ENCODE measurements at places on chromosomes 16 and 17.

DNA sequence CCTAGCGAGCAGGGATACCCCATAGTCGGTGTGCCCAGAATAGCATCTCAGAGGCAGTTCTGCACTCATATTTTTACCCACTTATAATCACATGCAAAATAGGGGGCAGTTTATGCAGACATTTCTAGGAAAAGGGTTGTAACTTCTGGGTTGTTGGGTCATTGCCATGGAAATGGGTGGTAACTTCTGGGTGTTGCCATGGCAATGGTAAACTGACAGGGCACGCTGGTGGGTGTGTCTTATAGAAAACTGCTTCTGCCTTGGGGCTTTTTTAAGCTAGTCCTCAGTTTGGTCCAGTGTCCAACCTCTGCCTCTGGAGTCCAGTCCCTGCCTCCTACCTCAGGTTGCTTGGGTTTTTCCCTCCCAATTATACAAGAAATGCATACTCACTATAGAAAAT is 7.4 kb upstream of the SPAG9 start:
- no peak overlapping the region for H3K27ac ChIP-seq
- H3K27me3 ChIP-seq: no peaks in the 10 kb centered on the region
- H3K4me3 ChIP-seq: no peak overlapping the region
- H3K36me3 ChIP-seq: no peaks in the 10 kb centered on the region
- peaks cover 15% of the 10 kb centered on the region for H3K4me1 ChIP-seq

DNA sequence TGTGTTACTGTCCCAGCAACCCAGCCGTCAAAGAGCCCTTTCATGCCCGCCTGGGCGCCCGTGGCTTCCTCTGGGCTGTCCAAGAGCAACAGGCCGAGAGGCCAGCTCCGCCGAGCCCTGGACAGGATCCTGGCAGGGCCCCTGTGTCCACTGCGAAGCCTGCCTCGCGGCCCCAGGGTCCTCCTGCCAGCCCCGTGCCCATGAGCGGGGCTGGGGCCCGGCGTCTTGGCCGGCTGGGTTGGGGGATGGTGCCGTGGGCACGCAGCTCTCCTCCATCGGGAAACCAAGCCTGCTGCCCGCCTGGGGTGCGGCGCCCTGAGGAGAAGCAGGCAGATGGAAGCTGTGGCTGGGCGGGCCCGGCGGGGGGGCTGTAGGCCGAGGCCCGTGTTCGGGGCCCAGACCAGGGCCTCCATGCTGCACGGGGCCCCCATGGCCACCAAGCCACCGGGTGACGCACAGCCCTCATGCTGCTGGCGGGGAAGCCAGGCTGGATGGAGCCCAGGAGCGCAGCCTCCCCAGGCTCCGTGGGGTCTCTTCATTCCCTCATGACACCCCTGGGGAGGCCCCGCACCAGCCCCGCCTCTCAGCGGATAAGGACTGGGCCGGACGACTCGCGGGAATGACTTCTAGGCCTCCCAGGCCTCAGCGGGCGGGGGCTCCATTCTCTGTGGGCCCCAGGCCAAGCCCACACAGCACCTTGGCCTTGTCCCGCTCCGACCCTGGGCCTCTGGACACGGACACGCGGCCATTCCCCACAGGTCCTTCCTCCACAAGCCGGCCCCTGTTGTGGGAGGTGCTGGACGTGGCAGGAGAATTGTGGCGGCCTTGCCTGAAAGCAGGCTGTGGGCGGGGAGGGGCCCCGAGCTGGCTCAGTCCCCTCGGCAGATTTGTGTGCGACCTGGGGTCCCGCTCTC is at the start of gene C1QTNF8:
C1QTNF8 (minus strand) TSS at position 76 of the 914 bp plus-strand sequence. CDS start 1,322 bp downstream, outside the sequence.
- no peaks in the 10 kb centered on the region for H3K27me3 ChIP-seq
- no peak for DNase-seq
- H3K36me3 ChIP-seq: no peaks in the 10 kb centered on the region
- no peak within 1 kb of the TSS for H3K4me3 ChIP-seq
- H3K4me1 ChIP-seq: no peaks in the 10 kb centered on the region

DNA sequence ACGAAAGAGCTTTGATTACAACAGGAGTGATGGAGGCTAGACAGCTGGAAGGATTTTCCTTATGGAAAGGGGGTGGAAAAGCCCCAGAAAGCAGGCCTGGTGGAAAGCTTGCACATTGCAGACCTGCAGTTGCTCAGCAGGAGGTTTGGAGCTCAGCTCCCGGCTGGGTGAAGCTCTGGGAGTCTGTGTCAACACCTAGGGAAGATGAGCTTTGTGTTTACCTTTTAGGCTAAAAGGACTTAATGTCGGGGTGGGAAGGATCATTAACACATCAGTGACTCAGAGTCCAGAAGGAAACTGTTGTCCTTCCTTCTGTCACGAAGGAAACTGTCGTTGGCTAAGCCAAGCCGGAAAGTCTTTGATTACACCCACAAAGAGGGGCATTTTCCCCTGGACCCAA is 48.2 kb downstream of the RAP1GAP2 start:
- no peak overlapping the region for H3K4me3 ChIP-seq
- H3K27me3 ChIP-seq: peaks cover 2% of the 10 kb centered on the region
- H3K27ac ChIP-seq: no peak overlapping the region

DNA sequence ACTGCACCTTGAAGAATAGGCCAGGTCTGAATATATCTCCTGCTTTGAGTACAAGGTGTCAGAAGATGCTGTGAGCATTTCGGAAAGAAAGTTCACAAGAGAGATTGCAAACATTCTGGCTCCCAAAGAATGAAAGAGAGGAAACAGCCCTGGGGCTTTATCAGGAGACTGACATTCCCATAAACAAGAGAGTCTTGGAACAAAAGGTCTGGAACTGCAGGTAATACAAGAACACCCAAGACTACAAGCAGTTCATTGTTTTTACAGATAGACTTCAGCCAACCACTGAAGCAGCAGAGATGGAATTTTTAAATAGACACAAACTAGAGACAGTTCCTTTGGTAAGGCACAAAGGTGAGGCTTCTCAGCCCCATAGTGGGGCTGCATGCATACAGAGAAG is 14.4 kb downstream of the HSD17B2 start:
- no peaks in the 10 kb centered on the region for H3K36me3 ChIP-seq
- no peak overlapping the region for H3K27ac ChIP-seq
- H3K27me3 ChIP-seq: peaks cover 10% of the 10 kb centered on the region
- DNase-seq: no peak
- H3K4me3 ChIP-seq: no peak overlapping the region

GRCh38 chr16:79863128-79864031 is 262.8 kb upstream of the MAF start:
- H3K4me1 ChIP-seq: no peaks in the 10 kb centered on the region

GRCh38 chr17:50484386-50485155 is 5.9 kb downstream of the RSAD1 start:
- DNase-seq: no peak
- no peak overlapping the region for H3K4me3 ChIP-seq
- peaks cover 16% of the 10 kb centered on the region for H3K4me1 ChIP-seq
- H3K27ac ChIP-seq: no peak overlapping the region

DNA sequence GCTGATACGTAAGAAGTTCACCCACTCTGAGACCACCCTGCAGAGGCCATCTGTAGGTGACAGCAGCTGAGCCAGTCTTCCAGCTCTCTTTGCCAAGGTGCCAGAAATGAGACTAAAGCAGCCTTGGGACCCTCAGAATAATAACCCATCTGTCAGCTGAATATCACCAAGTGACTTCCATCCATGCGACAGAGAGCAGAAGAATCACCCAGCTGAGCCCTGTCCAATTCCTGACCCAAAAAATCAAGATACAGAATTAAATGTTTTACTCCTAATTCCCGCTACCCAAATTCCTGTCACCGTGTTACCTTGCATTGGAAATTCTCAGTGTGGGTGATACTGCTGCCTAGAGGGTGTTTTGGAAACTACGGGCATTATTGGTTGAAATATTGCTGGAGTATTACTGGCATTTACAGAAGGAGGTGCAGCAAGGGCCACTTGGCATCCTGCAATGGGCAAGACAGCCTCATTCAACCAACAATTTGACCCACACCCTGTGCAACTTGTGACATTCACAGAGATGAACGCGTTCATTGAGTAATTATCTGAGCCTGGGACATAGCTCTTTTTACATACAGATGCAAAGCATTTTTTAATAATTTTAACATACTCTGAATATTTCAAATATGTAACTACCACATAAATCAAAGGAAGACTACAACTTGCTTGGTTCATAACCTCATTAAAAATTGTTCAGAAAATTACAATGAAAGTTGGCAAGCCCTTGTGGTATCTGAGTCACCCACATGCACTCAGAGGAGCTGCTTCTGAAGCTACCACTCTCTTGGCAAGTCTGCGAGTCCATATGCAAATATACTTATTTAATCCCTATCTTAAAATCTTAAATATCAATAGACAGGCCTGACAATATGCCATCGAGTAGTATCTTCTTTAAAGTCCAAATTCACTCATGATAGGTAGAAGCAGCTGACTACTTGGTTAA is 126.6 kb downstream of the C16orf95 start:
- DNase-seq: no peak
- no peaks in the 10 kb centered on the region for H3K36me3 ChIP-seq
- H3K27me3 ChIP-seq: no peaks in the 10 kb centered on the region
- H3K4me3 ChIP-seq: no peak overlapping the region

GRCh38 chr17:46915596-46915995 is 7.4 kb upstream of the GOSR2 start:
- H3K27ac ChIP-seq: no peak overlapping the region
- no peaks in the 10 kb centered on the region for H3K4me1 ChIP-seq
- no peaks in the 10 kb centered on the region for H3K36me3 ChIP-seq
- no peak for DNase-seq

- H3K27ac ChIP-seq: no peak overlapping the region
- H3K4me3 ChIP-seq: no peak overlapping the region
- no peaks in the 10 kb centered on the region for H3K27me3 ChIP-seq
- DNase-seq: no peak
Observed at GRCh38 chr17:49691677-49692191, 13.8 kb upstream of the SPOP start.

GRCh38 chr17:49971848-49972485 is 3.0 kb downstream of the DLX4 start:
- H3K4me3 ChIP-seq: no peak overlapping the region
- H3K27ac ChIP-seq: no peak overlapping the region
- no peak for DNase-seq
- H3K27me3 ChIP-seq: peaks cover 90% of the 10 kb centered on the region

DNA sequence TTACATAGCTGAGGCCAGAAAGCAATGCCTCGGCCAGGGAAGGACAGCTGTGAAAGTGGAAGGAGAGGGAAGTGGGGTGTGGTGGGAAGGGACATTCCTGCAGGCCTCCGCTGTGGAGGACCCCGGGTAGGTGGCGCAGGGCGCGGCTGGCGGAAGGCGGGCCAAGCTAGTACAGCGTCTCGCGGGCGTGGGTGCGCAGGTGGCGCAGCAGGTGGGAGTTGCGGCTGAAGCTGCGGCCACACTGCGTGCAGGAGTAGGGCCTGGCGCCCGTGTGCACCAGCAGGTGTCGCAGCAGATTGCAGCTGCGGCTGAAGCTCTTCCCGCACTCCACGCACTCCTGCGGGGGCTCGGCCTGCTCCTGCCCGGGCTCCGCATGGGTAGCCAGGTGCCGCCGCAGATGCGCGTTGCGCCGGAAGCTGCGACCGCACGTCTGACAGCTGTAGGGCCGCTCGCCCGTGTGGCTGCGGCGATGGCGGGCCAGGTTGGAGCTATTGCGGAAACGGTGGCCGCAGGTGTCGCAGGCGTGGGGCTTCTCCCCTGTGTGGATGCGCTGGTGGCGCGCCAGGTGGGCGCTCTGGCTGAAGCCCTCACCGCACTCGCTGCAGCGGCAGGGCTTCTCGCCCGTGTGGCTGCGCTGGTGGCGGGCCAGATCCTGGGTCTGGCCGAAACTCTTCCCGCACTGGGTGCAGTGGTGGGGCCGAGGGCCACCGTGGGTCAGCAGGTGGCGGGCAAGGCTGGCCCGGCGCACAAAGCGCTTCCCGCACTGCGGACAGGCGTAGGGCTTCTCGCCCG is 10.0 kb downstream of the ZSCAN10 start:
- H3K27me3 ChIP-seq: no peaks in the 10 kb centered on the region
- H3K4me3 ChIP-seq: no peak overlapping the region
- H3K27ac ChIP-seq: no peak overlapping the region
- H3K36me3 ChIP-seq: no peaks in the 10 kb centered on the region

GRCh38 chr17:66386498-66387351 is 84.3 kb downstream of the PRKCA start:
- DNase-seq: no peak
- H3K27me3 ChIP-seq: no peaks in the 10 kb centered on the region
- no peak overlapping the region for H3K4me3 ChIP-seq

- H3K4me3 ChIP-seq: no peak overlapping the region
- no peak for DNase-seq
- H3K27ac ChIP-seq: no peak overlapping the region
- no peaks in the 10 kb centered on the region for H3K27me3 ChIP-seq
- H3K4me1 ChIP-seq: peaks cover 4% of the 10 kb centered on the region
Observed at GRCh38 chr17:29789196-29790170, 140.5 kb downstream of the SSH2 start.

DNA sequence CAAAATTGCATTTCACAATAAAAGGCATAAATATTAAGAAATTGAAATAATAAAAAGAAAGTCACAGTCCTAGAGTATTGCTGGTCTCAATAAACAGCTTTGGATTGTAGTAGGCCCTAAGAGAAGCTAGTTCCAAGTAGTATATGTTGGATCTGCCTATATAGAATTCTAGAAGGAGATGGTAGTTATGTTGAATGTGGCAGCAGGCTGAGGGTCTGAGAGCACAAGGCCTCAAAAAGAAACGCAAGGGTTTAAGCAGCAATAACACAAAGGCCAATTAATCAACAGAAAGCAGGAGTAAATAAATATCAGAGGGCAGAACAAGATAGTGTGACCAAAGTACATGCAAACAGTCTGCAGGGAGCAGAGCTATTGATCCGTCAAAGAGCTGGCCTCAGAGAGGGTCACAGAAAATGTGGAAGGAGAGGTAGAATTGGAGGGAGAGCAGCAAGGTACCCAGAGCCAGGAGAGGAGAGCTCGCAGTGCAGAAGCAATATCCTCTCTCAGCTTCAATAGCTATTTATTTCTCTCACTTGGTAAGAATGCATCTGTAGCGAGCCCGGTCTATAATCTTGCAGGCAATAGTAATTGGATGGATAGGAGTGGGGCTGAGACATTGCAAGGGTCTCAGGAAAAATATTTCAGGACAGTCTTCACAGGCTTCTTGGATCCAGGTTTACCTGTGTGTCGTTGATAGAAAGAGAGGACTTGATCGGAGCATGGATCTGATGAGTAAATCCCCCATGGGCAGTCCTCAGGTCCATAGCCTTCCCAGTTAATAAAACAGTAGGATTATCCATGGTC is 25.1 kb upstream of the MED13 start:
- no peak for DNase-seq
- H3K4me3 ChIP-seq: no peak overlapping the region
- no peaks in the 10 kb centered on the region for H3K27me3 ChIP-seq
- no peaks in the 10 kb centered on the region for H3K36me3 ChIP-seq

Measured in endothelial cell of umbilical vein (primary cell).